H1 (cell line): ENCODE measurements at places on chromosomes 1 and 21. TPM values are rescaled to one million over a fixed set of nuclear protein-coding genes. Genes with fewer than 3 reads are reported as not detected.
A peak's percentile ranks its signal among the peaks of the same experiment; 100 is the strongest.

DNA sequence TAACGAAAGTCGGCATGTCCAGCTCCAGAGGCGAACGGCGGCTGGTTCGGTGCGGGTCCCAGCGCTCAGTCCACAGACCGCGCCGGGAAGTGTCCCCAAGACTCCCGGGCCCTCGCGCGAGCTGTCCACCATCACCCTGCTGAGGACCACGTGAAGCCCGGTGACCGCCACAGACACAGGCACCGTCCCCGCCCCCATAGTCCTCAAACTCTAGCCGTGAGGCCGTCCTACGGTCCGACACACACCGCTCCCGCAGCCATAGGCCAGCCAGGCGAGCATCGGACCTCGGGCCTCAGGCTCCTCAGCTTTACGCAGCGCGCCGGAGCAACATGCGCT is 535 bp downstream of the SETD4 start:
- peak overlapping the region; percentile 85 for H3K27ac ChIP-seq
- no peaks in the 10 kb centered on the region for H3K4me1 ChIP-seq
- H3K36me3 ChIP-seq: peaks cover 19% of the 10 kb centered on the region
- H3K27me3 ChIP-seq: no peaks in the 10 kb centered on the region
- H3K4me3 ChIP-seq: peak overlapping the region; percentile 95

GRCh38 chr1:31855038-31855845 is 39.4 kb upstream of the SPOCD1 start:
- no peak for DNase-seq
- H3K27ac ChIP-seq: no peak overlapping the region
- no peaks in the 10 kb centered on the region for H3K36me3 ChIP-seq
- no peaks in the 10 kb centered on the region for H3K27me3 ChIP-seq
- H3K4me1 ChIP-seq: no peaks in the 10 kb centered on the region

DNA sequence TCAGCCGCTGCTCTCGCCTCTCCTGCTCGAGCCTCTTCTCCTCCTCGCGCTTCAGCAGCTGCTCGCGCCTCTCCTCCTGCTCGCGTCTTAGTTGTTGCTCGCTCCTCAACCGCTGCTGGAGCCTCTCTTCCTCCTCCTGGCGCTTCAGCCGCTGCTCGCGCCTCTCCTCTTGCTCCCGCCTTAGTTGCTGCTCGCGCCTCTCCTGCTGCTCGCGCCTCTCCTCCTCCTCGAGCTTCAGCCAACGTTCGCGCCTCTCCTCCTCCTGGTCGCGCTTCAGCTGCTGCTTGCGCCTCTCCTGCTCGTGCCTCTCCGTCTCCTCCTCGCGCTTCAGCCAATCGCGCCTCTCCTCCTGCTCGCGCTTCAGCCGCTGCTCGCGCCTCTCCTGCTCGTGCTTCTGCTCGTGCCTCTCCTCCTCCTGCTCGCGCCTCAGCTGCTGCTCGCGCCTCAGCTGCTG is 3.7 kb downstream of the TCHH start:
- peak overlapping the region; percentile 23 for H3K4me3 ChIP-seq
- no peaks in the 10 kb centered on the region for H3K36me3 ChIP-seq
- H3K4me1 ChIP-seq: no peaks in the 10 kb centered on the region
- no peak overlapping the region for H3K27ac ChIP-seq

- H3K4me3 ChIP-seq: no peak overlapping the region
- H3K4me1 ChIP-seq: no peaks in the 10 kb centered on the region
- no peaks in the 10 kb centered on the region for H3K36me3 ChIP-seq
- H3K27me3 ChIP-seq: no peaks in the 10 kb centered on the region
- H3K27ac ChIP-seq: no peak overlapping the region
Measured at GRCh38 chr1:84876353-84876752, 16.7 kb downstream of the LPAR3 start.

Gene NMNAT2
- 6.5 and 15.7 TPM in 2 replicates for polyA plus RNA-seq

GRCh38 chr21:25776440-25776839 is 41.7 kb downstream of the GABPA start:
- no peak overlapping the region for H3K27ac ChIP-seq
- H3K27me3 ChIP-seq: no peaks in the 10 kb centered on the region
- no peaks in the 10 kb centered on the region for H3K4me1 ChIP-seq
- H3K4me3 ChIP-seq: no peak overlapping the region
- H3K36me3 ChIP-seq: no peaks in the 10 kb centered on the region

- no peak for DNase-seq
- H3K27ac ChIP-seq: no peak overlapping the region
- H3K4me3 ChIP-seq: no peak overlapping the region
Measured at GRCh38 chr1:215133532-215133931, 51.0 kb downstream of the KCNK2 start.

Gene RGS13
- not detected in 2 replicates for polyA plus RNA-seq

GRCh38 chr1:234994436-234995295 is 134.0 kb downstream of the TOMM20 start:
- H3K36me3 ChIP-seq: no peaks in the 10 kb centered on the region
- DNase-seq: no peak
- no peak overlapping the region for H3K4me3 ChIP-seq
- no peaks in the 10 kb centered on the region for H3K27me3 ChIP-seq

DNA sequence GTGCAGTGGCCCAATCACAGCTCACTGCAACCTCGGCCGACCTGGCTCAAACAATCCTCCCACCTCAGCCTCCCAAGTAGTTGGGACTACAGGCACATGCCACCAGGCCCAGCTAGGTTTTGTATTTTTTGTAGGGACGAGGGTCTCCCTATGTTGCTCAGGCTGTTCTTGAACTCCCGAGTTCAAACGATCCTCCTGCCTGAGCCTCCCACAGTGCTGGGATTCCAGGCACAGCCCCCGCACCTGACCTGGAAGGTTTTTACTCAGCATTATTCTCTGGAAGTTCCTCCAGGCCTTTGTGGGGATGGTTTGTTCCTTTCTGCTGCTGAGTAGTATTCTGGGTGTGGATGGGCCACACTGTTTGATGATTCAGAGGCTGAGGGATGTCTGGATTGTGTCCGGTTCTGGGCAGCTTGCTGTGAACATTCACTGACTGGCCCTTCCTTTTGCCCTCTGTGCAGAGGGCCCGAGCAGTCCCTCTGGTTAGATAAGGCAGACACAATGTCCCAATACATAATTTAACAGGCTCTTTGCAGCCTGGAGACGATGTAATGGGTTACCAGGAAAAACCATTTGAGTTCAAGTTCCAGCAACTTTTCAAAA is 6.0 kb upstream of the TRAPPC10 start:
- H3K27ac ChIP-seq: no peak overlapping the region
- no peaks in the 10 kb centered on the region for H3K27me3 ChIP-seq
- H3K4me3 ChIP-seq: no peak overlapping the region
- peaks cover 4% of the 10 kb centered on the region for H3K4me1 ChIP-seq
- no peak for DNase-seq

Gene EDEM3
- 1.3 and 1.6 TPM in 2 replicates for polyA plus RNA-seq

DNA sequence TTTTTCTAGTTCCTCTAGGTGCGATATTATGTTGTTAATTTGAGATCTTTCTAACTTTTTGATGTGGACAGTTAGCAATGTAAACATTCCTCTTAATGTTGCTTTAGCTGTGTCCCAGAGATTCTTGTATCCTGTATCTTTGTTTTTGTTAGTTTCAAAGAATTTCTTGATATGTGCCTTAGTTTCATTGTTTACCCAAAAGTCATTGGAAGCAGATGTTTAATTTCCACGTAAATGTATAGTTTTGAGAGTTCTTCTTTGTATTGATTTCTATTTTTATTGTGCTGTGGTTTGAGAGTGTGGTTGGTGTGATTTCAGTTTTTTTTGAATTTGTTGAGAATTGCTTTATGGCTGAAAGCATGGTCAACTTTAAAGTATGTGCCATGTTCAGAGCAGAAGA is 319.4 kb downstream of the PTBP2 start:
- no peaks in the 10 kb centered on the region for H3K36me3 ChIP-seq
- no peak overlapping the region for H3K27ac ChIP-seq
- H3K27me3 ChIP-seq: no peaks in the 10 kb centered on the region
- H3K4me1 ChIP-seq: no peaks in the 10 kb centered on the region

- H3K27me3 ChIP-seq: no peaks in the 10 kb centered on the region
- no peak overlapping the region for H3K27ac ChIP-seq
- DNase-seq: no peak
- H3K4me3 ChIP-seq: no peak overlapping the region
Measured at GRCh38 chr1:218259800-218260199, 25.3 kb upstream of the RRP15 start.

Gene OPRD1
- 2.5 and 2.6 TPM in 2 replicates for polyA plus RNA-seq

DNA sequence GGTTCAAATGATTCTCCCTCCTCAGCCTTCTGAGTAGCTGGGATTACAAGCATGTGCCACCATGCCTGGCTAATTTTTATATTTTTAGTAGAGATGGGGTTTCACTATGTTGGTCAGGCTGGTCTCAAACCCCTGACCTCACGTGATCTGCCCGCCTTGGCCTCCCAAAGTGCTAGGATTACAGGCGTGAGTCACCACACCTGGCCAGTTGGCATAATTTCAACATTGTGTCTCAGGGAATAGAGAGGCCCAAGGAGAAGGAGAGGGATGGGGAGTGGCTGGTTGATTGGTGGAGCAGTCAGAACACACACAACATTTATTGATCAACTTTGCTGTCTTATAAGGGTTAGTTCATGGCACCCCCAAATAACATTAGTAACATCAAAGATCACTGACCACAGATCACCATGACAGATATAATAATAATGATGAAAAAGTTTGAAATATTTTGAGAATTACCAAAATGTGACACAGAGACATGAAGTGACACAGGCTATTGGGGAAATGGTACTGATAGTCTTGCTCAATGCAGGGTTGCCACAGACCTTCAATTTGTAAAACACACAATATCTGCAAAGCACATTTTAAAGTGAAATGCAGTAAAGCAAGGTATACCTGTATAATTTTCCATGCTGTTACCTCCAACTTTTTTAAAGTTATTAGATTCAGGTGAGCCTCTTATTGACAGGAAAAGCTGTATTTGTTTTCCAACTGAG is 15.8 kb upstream of the CYB5R1 start:
- H3K4me3 ChIP-seq: no peak overlapping the region
- H3K27me3 ChIP-seq: no peaks in the 10 kb centered on the region
- no peaks in the 10 kb centered on the region; the same call in 1 of the 2 replicates for H3K4me1 ChIP-seq
- DNase-seq: no peak

GRCh38 chr1:210257698-210258529 is 25.3 kb downstream of the SERTAD4 start:
- no peak overlapping the region for H3K27ac ChIP-seq
- H3K36me3 ChIP-seq: no peaks in the 10 kb centered on the region
- peaks cover 14% of the 10 kb centered on the region; the same call in 1 of the 2 replicates for H3K27me3 ChIP-seq
- no peak overlapping the region for H3K4me3 ChIP-seq
- DNase-seq: no peak
- peaks cover 7% of the 10 kb centered on the region for H3K4me1 ChIP-seq

Gene ECM1
- polyA plus RNA-seq: 0.98 and 1.1 TPM in 2 replicates

Gene MLLT11
- polyA plus RNA-seq: 10.2 and 13.7 TPM in 2 replicates

DNA sequence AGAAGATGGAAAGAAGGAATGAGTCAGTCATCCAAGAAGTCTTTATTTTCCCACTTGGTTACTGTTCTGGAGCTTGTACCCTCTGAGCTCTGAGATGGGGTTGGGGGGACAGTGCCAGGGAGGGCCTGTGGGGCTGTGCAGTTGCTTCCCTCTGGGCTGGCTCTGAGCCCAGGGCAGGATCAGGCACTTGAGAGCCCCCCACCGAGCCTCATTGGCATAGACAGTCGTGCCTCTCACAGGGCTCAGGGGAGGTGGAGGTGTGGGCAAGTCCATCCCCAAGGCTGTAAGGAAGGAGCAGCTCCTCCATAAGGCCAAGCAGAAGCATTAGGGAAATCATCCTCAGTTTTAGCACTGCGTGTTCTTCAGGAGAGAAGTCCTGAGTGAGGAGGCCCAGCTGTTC is 2.5 kb upstream of the ARL8A start:
- H3K4me3 ChIP-seq: no peak overlapping the region
- H3K27me3 ChIP-seq: no peaks in the 10 kb centered on the region
- peaks cover 12% of the 10 kb centered on the region for H3K4me1 ChIP-seq
- no peaks in the 10 kb centered on the region for H3K36me3 ChIP-seq
- DNase-seq: no peak

GRCh38 chr21:32687643-32688345 is 40.0 kb downstream of the SYNJ1 start:
- H3K4me3 ChIP-seq: no peak overlapping the region
- no peak for DNase-seq
- H3K36me3 ChIP-seq: no peaks in the 10 kb centered on the region
- H3K4me1 ChIP-seq: no peaks in the 10 kb centered on the region
- H3K27ac ChIP-seq: no peak overlapping the region

- H3K4me3 ChIP-seq: peak within 1 kb of the TSS; percentile 81
- no peak for DNase-seq
- H3K27me3 ChIP-seq: no peaks in the 10 kb centered on the region
Measured at GRCh38 chr1:156284112-156284511, at the start of gene TMEM79. TSS of gene TMEM79 (plus strand) at chr1:156284325. CDS start at chr1:156285227, 902 bp downstream.

Gene OVAAL
- not detected in 2 replicates for polyA plus RNA-seq

DNA sequence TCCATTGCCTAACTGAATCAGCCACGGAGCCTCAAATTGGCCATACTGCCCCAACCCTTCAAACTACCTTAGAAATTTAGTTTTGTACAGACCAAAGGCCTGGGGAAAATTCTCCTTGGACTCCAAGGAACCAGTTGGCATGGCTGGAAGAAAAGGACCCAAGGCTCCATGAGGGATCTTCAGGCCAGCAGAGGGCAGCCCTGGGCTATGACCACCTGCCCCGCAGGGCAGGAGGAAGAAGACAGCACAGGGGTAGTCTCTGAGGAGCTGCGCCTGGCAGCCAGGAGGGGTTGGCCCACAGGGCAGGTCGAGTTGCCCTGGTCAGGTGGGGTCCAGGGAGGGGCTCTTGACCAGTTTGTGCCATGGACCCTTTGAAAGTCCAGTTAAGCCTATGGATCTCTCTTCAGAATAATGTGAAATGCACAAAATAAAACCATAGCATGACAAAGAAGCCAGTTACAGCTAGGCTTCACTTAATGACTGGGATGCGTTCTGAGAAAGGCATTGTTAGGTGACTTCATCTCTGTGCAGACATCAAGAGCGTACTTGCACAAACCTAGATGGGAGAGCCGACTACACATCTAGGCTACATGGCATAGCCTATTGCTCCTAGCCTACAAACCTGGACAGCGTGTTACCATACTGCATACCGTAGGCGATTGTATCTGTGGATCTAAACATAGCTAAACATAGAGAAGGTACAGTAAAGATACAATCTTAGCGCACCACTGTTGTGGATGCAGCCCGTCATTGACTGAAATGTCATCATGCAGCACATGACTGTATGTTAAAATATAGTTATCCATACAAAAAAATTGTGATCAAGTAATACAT is 26.1 kb downstream of the CACNA1S start:
- H3K27ac ChIP-seq: no peak overlapping the region
- H3K36me3 ChIP-seq: no peaks in the 10 kb centered on the region
- no peaks in the 10 kb centered on the region for H3K27me3 ChIP-seq
- no peak overlapping the region for H3K4me3 ChIP-seq

GRCh38 chr1:180643693-180644092 is 11.9 kb downstream of the XPR1 start:
- H3K27me3 ChIP-seq: no peaks in the 10 kb centered on the region
- no peak overlapping the region for H3K27ac ChIP-seq
- no peak for DNase-seq
